ENCODE measurements at places on chromosomes 4 and X.

DNA sequence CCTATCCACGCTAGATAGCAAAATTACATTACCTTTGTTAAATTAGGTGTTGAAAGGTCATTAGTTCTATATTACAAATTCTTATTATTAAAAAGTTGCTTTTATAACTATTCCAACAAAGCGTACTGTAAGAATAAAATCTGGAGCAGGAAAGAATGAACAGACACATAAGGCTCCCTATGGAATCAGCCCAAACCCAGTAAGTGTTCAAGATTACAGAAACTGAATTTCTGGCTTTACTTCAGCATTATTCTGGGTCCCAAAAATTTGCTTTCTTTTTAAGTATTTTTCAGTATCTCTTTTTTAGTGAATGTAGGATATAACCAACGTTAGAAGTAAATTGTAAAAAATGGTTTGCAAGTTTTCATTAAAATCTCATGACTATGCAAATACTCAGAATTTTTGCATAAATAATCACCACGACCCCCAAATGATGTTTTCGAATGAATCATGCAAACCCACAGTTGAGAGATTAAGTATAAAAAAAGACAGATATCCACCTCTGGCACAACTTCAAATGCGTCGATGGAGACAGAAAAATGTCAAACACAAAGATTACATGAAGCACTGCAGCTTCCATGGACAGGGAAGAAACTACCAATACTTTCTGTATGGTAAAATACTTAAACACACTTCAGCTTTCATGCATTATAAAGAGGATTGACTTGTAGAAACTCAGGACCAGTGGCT lies 238.5 kb downstream of the RASL11B start:
- no peak for DNase-seq

DNA sequence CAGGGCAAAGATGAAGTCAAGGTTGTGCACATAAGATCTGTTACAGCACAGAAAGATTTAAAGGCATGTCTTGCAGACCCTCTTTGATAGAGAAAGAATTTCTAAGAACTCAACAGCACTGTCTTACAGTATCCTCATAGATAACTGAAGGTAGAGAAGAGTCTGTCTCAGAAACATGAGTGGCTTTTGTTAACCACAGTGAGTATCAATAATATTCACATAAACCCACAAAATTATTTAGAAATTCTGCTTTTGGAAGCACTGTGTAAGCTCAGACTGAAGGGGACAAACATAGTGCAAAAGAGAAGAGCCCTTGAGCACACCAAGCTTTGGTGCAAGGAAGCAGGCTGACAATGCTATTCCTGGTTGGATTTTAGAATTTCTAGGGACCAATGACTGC lies 166.0 kb upstream of the SH3RF1 start:
- DNase-seq, result no peak

DNA sequence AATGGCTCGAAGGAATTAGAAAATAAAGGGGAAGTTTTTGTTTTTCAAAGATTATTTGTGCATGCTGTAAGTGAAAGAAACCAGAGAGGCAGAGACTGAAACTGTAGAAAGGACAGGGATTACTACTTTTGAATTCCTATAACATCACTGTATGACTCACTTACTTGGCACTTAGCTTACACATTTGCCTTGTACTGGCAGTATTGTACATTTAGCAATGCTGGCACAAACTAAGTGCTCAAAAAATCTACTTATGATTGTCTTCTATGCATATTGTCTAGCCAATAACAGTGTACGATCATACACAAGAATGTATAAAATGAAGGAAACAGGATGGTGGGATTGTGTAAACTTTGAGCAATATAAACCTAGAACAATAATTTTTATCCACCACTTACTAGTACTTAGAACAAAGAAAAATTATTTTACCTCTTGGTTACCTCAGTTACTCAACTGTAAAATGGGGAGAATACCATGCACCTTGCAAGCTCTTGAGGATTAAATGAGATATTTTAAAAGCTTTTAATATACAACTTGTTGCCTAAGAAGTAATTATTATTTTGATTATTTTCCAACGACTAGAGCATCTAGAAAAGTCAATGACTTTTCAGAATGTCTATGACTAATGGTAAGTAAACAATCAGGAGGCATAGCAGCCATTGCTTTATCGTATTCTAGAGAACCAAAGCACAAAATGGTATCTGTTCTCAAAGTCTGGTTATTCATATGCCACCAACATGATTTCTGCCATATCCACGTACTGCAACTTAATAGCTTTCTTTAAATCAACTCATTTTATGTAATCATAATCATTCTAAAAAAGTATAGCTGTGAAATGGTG lies 4.7 kb downstream of the FAM120C start:
- DNase-seq, result no peak

GRCh38 chr4:158410272-158410671 lies 111.4 kb upstream of the RXFP1 start:
- no peak for DNase-seq

DNA sequence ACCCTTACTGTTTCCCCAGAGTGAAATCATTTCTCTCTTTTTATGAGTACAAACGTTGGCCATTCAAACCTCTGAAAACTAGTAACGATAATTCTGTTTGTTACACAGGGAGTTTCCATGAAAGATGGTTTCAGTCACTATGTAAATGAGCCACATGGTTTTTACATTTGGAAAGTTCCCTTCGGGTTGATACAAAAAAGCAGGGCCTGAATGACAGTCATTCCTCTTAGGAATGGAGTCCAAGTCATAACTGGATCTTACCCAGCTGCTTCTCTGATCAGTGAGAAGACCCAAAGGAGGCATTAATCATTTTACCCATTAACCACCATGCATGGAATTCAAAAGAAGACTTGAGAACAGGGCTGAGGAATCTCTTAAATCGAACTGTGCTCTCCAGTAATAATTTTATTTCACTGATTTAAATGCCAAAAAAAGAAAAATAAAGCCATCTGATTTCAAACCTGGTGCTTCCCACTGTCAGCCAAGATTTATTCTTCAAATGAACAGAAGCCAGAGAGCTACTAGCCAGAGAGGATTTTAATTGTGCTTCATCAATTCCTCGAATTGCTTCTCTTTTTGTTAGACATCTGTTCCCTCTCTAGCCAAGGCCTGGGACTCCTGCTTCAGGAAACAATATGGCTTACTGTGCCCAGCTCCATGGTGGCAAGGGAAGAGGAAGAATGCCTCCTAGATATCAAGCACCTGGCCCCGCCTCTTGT lies 3.2 kb downstream of the SOWAHB start:
- DNase-seq, result no peak

DNA sequence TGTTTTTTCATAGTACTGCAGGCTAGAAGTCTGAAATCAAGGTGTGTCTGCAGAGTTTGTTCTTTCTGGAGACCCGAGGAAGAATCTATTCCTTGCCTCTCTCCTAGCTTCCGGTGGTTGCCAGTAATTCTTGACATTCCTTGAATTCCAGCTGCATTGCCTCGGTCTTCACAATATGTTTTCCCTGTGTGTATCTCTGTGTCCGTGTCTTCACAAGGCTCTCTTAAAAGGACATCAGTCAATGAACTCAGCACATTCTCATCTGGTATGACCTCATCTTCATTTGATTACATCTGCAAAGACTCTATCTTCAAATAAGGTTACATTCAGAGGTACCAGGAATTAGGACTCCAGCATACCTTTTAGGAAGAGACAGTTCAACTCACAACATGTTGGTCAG lies 163.4 kb downstream of the BANK1 start:
- DNase-seq, result no peak
